ENCODE measurements at places on chromosomes 6 and 20.
A peak's percentile ranks its signal among the peaks of the same experiment; 100 is the strongest.

- no peak for DNase-seq
Measured at GRCh38 chr20:10654250-10654610, 19.6 kb downstream of the JAG1 start.

- peak; percentile 71 for DNase-seq
Measured at GRCh38 chr6:117448011-117448410, 22.3 kb upstream of the ROS1 start.

DNA sequence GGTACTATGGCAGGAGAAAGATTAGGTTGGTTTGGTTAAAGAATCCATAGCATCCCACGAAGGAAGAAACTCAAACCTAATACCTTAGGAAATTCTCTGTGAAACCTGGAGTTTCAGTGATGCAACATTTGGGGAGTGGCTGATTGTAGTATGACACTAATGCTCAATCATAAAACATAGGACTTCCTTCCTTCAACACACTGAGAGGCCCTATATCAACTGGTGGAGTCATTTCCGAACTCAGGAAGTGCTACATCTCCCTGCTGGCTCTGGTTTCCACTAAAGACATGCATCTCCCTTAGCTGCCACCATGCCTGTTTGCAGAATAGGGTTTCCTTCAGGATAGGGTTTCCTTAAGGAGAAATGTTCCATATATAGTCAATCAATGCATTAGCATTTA lies 5.2 kb upstream of the MANEA start:
- DNase-seq = no peak

DNA sequence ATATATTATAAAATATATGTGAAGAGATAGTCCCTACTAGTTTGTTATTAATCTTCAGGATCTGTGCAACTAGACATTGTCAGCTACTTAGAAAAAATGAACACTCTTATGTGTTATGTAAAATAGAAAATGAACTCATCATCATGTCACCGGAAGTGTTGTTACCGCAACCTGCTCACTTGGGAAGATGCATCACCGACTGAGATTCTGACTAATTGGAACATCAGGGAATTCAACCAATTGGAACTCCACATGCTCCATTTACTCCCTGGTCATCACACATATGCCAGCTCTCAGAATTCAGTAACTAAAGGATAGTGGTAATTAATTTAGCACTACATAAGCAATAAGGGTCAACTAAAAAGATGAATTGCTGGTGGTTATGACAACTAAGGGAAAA lies 16.7 kb upstream of the B3GAT2 start:
- peak; percentile 76 for DNase-seq

DNA sequence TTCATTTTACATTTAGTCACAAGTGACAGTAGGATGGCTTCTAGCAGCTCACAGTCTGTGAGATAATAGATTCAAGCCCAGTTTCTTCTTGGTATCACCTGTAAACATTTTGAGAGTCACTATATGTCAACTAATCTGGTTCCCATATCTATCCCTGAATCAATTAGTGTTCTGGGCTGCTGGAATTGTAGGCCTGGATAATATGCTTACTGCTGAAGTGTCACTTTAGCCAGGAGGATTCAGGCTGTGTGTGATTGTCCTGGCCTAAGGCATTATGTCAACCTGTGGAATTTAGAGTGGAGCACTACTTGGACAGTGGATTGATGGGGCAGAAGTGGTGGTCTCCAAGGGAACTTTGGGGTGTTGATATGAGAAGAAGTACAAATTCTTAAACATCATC lies 1071.8 kb upstream of the CITED2 start:
- no peak for DNase-seq

- DNase-seq = peak; percentile 65
Measured at GRCh38 chr20:3454831-3455230, 16.0 kb upstream of the ATRN start.

DNA sequence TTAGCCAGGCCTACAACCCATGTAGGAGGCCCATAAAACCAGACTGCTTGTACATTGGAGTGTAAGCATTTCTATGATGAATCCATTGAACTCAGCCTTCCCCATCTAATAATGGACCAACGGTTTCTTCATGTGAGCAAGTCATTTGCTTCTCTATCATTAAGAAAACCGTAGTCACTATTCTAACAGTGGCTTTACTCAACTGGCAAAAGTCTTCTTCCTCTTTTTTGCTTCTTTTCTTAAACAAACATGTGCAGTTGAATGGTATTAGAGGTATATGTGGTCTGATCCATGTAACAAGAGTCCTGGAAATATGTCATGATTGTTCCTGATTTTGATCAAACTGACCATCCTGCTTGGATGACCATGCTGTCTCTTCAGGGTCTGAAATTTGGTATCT lies 132.4 kb upstream of the STXBP5 start:
- no peak for DNase-seq

- no peak for DNase-seq
Measured at GRCh38 chr6:160933256-160933655, 58.3 kb upstream of the MAP3K4 start.

GRCh38 chr20:48782901-48783308 lies 44.9 kb downstream of the PREX1 start:
- no peak for DNase-seq

DNA sequence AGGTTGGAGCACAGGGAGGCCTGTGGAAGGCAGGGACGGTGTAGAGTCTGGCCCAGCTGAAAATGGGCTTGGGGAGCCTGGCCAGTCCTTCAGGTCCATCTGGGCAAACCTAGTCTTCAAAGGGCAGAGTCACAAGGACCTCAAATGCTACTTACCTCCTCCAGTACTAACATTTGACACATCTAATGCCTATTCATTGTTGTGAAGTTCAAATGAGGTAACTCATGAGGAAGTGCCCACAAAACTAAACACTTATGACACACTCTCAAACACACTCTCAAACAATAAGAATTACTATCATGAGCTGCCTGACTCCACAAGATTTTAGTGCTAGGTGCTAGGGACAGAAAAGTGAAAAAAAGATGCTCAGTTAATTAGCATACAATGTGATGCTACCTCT lies 27.1 kb downstream of the DAAM2 start:
- DNase-seq = no peak

DNA sequence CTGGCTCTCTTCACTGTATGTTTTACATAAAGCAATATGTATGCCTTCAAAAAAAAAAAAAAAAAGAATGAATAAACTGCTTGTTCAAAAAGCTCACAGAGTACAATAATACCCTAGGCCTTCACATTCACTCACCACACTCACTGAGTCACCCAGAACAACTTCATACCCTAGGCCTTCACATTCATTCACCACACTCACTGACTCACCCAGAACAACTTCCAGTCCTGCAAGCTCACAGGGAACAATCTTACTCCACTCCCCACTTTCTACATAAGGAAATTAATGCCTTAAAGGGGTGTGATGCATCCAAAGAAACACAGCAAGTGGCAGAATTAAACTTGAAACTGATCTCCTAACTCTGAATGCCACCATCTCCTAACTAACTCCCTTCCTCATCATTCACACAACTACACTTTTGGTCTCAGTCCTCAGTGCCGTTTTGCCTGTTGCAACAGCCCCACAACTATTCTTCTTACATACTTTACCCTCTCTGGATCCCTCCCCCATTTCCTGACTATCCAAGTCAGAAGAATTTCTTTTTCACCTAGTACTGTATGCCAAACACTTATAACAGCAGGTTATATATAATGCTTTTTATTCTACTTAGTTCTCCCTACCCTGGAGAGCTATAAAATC lies 34.2 kb downstream of the NHSL1 start:
- DNase-seq = peak; percentile 99

DNA sequence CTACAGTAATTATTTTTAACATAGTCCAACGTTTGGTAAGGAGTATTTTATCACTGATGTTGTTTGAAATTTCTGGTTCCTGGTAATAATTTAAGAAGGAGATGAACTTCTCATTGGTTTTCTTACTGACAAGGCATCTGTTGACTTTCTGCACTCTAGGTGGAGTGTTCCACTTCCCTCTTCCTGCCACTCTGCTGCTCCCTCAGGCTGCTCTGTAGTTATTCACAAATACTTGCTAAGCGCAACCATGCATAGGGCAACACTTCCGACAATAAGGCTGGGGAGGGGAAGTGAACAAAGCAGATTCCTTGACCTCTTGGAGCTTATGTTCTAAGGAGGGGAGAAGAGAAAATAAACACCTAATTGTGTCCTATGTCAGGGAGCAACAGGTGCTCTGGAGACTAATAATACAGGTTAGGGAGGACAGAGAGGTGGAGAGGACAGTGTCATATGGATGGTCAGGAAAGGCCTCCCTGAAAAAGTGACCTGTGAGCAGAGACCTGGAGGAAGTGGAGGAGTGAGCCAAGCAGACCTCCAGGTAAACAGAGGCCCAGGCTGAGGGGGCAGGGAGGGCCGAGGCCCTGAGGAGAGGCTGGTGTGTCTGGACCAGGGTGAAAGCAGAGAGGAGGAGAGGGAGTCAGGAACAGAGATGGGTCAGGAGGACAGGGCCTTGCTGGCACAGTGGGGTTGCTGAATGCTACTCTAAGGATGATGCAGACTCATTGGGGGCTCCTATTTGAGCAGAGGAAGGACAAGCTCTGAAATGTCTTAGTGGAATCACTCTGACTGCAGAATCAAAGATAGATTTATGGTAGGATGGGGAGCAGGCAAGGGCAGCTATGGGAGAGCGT lies 134.8 kb upstream of the SLC24A3 start:
- no peak for DNase-seq

- no peak for DNase-seq
Measured at GRCh38 chr20:9298906-9299305, 215.5 kb upstream of the LAMP5 start.

GRCh38 chr6:158954753-158955152 lies 45.2 kb downstream of the RSPH3 start:
- no peak for DNase-seq

DNA sequence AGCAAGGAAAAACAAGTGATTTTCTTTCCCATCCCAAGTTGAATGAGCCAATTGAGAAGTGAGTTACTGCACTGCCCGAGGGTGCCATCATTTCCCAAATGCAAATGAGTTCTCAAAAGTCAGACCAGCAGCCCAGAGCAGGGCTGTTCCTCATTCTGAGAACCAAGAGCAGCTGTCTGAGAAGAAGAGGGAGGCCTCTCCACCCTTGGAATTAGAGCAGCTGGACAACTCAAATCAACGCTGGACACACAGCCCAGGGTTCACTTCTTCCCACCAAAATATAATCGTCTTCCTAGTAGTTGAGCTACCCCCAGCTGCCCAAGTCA lies 4.6 kb upstream of the PREX1 start:
- no peak for DNase-seq

DNA sequence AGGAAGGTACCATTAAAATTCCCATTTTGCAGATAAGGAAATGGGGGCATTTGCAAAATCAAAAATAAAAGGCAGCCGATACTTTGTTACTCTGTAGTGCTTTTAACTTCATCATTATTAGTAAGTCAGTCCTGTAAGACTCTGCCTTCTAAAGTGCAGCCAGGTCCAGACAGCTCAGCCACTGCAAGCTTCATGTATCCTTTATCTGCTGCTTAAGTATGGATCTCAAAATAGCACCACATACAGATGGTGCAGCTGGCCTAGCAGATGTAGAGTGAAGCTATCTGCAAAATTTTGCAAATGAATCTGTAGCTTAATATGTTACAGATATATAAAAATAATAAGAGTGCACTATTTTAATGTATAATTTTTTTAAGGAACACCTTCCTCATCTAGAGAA lies 53.4 kb downstream of the NUS1 start:
- DNase-seq = no peak

- no peak for DNase-seq
Measured at GRCh38 chr20:40720099-40720498, 31.1 kb upstream of the MAFB start.

DNA sequence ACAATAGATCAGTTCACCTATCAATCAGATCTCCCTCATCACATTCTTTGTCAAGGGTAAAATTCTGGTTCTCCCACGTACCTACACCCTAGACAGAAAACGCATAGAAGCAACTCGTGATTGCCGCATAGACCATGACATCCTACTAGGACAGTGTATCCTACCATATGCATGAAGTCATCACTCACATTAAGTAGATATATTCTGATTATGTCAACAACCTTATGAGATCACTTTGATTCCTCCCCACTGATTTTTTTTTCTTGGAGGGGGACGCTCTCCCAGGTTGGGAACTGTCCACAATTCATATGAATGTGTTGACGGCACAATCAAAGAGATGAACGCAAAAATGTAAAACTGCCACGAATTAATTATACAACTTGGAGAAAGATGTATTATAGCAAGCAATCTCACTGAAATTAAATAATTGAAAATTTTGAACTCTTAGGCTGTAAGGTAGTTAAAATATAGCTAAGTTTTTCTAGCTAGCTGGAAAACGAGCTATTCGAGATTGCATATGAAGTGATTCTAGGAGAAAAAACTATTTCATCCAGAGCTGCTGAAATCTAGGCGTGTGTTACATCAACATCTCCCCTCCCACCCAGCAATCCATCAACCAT lies 82.5 kb upstream of the CCDC28A start:
- no peak for DNase-seq

- no peak for DNase-seq
Measured at GRCh38 chr20:50750145-50750671, 18.8 kb downstream of the PARD6B start.

- peak; percentile 26 for DNase-seq
Measured at GRCh38 chr20:18722371-18722770, 91.2 kb upstream of the SCP2D1 start.

GRCh38 chr6:28351087-28351486 lies 1.3 kb downstream of the ZKSCAN3 start:
- DNase-seq = peak; percentile 13

DNA sequence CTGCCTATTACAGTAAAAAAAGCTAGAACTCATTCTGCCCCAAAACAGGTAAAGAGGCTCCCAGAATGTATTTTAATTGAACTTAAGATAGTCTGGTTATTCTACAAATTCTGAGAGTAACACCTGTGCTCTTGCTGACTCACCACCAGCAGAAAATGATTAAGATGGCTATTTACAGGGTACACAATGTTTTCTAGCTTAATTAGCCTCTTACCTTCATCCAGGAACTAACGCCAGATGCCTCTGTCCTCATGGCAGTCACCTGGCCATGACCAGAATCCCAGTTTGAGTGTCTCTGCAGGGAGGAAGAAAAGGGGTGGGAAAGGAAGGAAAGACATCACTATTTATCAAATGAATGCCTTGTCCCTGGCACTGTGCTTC lies 31.3 kb upstream of the PPP1R3G start:
- no peak for DNase-seq

- no peak for DNase-seq
Measured at GRCh38 chr20:62961310-62961783, 8.8 kb downstream of the SLC17A9 start.

DNA sequence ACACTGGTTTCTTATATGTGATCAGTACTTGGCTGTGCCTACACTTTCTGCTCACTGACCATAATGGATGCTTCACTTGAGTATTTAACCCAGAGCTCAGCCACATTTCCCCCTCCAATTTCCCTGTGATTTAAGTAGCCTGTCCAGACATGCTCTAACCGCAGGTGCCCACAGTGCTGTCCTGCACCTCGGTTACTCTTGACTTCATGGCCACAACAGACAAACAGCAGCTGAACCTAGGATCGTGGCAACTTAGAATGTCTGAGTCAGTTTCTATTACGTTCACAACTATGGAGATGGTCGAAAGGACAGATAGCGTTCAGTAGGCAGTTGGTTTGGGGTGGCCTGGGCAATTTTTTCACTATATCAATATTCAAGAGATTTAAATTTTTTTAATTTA lies 306.9 kb upstream of the SGK1 start:
- no peak for DNase-seq

GRCh38 chr20:38126932-38127621 lies 38.0 kb downstream of the TGM2 start:
- DNase-seq = peak; percentile 96

Measured in M059J (cell line).